Dermis microvascular lymphatic vessel endothelial cell (primary cell): ENCODE measurements at places on chromosomes 11 and 22.

GRCh38 chr22:49833340-49834007 is 5.8 kb upstream of the BRD1 start:
- DNase-seq = no peak

DNA sequence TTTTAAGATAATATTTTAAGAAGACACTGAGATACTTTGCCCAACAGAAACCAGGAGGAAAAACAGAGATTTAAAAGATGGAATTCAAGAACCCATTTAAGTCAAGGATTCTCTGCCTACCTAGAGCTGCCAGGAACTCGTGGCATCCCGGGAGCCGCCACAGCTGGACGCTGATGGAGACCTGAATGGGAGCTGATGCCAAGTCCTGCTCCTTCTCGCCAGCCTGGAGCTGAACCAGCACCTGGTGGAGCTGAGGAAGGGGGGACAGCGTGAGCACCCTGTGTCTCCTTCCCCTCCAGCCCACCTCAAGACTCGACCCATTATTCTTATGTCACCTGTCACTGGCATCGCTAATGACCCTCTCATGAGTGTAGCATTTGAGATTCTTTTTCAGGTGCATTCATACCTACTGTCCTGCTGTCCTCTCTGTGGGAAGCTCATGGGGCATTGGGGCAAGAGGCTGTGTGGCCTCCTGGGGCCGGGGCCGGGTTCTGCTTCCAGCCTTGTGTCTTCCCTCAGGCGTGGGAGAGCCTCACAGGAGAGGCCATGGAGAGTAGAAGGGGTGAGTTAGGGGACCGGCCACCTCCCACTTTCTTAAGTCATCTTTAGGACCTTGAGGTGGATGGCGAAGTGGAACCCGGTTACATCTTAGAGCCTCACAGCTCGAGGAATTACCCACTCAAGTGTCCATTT is 70.8 kb upstream of the PITPNB start:
- DNase-seq = no peak

GRCh38 chr11:79708319-79708932 is 267.6 kb upstream of the TENM4 start:
- no peak for DNase-seq

DNA sequence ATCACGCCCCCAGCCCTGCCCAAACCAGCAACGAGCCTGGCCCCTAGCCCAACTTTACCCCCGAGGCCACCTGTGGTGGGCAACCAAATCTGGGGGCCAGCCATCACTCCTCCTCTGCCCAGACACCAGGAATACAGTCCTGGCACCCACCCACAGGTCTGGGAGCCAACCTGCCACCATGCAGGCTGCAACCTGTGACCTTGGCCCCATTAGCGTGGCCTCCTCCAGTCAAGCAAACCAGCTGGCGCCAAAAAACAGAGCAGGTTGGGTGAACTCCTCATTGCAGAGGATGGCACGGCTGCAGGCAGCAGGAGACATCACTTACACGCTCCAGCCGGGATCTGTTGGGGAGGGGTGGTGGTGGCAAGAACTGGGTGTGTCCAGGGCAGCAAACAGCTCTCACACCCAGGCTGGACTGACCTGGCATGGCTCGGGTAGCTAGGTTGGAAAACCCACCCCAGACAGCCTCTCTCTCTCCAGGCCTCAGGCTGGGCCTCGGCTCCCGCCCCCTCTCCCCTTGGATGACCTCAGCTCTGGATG is 65.5 kb upstream of the TCF20 start:
- DNase-seq = no peak

- no peak for DNase-seq
Measured at GRCh38 chr22:22823131-22823810, 64.3 kb upstream of the IGLL5 start.

- no peak for DNase-seq
Measured at GRCh38 chr11:95364324-95365295, 133.6 kb upstream of the SESN3 start.

DNA sequence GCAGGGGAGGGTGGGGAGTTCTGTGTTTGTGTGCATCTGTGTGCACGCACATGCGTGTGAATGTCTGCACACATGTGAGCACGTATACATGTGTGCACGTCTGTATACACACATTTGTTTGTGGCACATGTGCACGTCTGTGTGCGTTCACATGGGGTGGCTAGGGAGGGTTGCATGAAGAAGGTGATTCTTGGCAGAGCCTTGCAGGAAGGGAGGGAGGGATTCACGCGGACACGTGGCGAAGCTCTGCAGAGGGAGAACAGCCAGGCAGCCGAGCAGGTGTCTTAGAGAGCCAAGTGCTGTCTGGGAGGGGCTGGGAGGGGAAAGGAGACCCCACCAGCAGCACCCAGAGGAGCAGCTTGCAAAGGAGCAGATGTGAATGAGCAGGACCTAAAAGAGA is 372.1 kb downstream of the BRD1 start:
- DNase-seq = no peak
